ENCODE measurements at places on chromosomes 16 and 17. TPM values are rescaled to one million over a fixed set of nuclear protein-coding genes. Genes with fewer than 3 reads are reported as not detected.

Gene PLEKHM1
- total RNA-seq: 43.1 TPM

Gene DNASE1L2
- 5.2 TPM for total RNA-seq

Gene PARD6A
- total RNA-seq: 13.6 TPM

Gene SCGB1C2
- not detected for total RNA-seq

Gene CEP295NL
- not detected for total RNA-seq

DNA sequence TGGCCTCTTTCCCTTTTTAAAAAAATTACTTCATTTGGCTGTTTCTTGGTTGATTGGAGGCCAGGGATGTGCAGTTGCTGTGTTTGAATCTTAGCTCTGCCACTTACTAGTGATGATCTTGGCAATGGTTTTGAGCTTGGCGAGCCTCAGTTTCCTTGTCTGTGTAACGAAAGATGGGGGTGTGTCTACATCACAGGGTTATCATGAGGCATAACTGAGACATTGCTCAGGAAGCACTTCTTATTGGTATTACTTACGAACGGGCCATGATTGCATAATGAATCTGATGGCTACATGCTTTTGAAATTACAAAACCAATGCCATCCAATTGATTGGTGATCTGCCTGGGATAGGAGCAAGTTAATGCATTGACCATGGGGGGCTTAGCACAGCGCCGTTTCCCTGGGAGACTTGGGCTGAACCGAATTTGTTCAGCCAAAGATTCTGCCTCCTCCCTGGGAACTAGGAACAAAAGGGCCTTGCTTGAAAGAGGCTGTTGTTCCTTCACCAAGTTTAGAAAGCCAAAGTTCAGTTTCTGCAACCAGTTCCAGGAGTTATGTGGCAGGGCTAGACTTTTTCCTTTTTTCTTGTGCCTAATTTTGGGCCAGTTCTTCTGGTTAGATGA lies 21.9 kb downstream of the CMIP start:
- DNase-seq: no peak
- H3K27ac ChIP-seq: no peak overlapping the region
- H3K4me1 ChIP-seq: peaks cover 20% of the 10 kb centered on the region
- H3K27me3 ChIP-seq: no peaks in the 10 kb centered on the region

- H3K27me3 ChIP-seq: no peaks in the 10 kb centered on the region
- H3K27ac ChIP-seq: no peak overlapping the region
- H3K4me1 ChIP-seq: no peaks in the 10 kb centered on the region
- H3K36me3 ChIP-seq: no peaks in the 10 kb centered on the region
- no peak for DNase-seq
Observed at GRCh38 chr17:42889809-42890208, 10.8 kb upstream of the G6PC1 start.

- no peak overlapping the region for H3K4me3 ChIP-seq
- H3K4me1 ChIP-seq: no peaks in the 10 kb centered on the region
- DNase-seq: no peak
- no peak overlapping the region for H3K27ac ChIP-seq
Observed at GRCh38 chr16:86919578-86920305, 341.4 kb downstream of the FOXL1 start.

GRCh38 chr17:20092973-20093626 lies 83.9 kb downstream of the SPECC1 start:
- no peak overlapping the region for H3K27ac ChIP-seq
- no peak overlapping the region for H3K4me3 ChIP-seq
- no peaks in the 10 kb centered on the region for H3K36me3 ChIP-seq
- no peak for DNase-seq

DNA sequence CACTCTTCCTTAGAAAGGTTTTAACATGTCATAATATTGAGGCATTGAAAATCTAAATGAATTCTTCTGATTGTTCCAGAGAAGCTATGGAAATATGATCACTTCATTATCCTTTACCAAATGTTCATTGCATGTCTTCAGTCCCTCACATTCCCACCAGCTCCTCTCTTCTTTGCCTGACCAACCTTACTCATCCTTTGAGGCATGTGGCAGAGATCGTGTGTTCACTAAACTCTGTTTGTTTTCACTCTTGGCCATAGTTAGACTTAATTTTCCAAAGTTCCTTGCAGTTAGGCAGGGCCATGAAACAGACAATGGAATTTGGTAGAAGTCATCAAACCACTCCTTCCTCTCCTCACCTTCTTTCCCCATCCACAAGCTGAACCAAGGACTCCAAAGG lies 266.5 kb upstream of the HSBP1 start:
- no peaks in the 10 kb centered on the region for H3K4me1 ChIP-seq
- DNase-seq: no peak
- H3K4me3 ChIP-seq: no peak overlapping the region
